AML-193 (cell line): ENCODE measurements at places on chromosomes 5 and 9.

GRCh38 chr9:94950579-94951323 is 224.3 kb downstream of the AOPEP start:
- no peak for DNase-seq

- no peak for DNase-seq
Measured at GRCh38 chr5:72408603-72409002, 88.4 kb downstream of the PTCD2 start.

DNA sequence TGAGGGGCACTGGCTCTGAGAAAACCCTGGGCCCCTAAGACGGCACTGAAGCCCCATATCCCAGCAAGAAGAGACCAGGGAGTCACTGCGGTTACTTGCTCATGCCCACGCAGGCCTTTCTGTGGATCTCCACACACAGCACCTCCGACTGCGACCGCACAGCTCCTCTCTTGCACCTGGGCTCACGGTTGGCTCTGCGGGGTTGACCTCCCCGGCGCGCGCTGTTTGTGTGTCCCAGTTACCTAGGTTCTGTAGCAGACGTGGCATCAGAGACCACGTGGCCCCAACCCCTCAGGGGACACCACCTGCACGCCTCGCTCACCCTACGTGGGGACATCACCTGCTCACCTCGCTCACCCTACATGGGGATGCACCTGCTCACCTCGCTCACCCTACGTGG is 12.7 kb downstream of the LPCAT1 start:
- DNase-seq: no peak

- no peak for DNase-seq
Measured at GRCh38 chr5:1797855-1798254, 1.8 kb downstream of the MRPL36 start.

GRCh38 chr9:15211160-15211814 is 95.7 kb downstream of the TTC39B start:
- DNase-seq: peak; percentile 61

DNA sequence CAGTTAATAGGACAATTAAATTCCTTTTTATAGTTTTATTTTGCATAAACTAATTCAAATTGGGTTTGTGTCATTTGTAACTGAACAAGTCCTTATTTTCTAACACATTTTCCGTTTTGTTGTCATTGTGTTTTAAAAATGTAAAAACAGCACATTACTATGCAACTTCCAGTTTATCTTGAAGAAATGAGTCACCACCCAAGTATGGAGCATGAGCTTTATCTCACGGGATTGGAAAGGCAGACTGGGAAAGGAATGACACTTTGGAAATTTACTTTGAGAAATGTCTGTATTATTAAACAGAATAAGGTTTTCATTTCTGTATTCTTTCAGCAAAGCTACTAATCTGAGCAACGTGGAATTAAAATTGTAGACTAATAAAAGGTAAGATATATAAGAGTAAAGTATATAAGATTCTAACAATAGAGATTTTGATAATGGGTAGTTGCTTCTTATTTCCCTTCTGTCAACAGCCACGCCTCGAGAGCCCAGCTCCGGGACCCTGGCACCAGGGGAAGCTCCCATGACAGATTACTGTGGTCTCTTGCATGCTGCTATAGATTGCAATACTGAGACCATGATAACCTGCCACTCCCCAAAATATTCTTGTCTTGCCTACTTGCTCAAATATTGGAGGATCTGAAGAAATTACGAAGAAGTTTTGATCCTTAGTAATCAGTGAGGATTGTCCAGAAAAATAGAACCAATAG is 433.1 kb downstream of the CHSY3 start:
- no peak for DNase-seq

DNA sequence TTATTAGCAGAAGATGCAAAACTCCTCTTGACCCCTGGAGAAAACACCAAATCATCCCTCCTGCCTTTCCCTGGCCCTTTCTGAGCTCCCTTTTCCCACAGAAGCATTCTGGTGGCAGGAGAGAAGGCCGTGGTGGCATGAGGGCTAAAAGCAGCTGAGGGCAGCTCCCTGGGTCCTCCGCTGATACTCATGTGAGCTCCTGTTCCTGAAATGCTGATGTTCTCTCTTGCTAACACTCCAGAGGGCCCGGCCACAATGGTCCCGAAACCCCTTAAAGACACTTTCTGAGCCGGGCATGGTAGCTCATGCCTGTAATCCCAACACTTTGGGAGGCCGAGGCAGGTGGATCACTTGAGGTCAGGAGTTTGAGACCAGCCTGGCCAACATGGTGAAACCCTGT is 183.1 kb downstream of the HSPA4 start:
- no peak for DNase-seq

- DNase-seq: no peak
Measured at GRCh38 chr5:142420561-142421227, 95.9 kb upstream of the SPRY4 start.

- DNase-seq: no peak
Measured at GRCh38 chr5:149303210-149303609, 31.6 kb downstream of the AFAP1L1 start.

DNA sequence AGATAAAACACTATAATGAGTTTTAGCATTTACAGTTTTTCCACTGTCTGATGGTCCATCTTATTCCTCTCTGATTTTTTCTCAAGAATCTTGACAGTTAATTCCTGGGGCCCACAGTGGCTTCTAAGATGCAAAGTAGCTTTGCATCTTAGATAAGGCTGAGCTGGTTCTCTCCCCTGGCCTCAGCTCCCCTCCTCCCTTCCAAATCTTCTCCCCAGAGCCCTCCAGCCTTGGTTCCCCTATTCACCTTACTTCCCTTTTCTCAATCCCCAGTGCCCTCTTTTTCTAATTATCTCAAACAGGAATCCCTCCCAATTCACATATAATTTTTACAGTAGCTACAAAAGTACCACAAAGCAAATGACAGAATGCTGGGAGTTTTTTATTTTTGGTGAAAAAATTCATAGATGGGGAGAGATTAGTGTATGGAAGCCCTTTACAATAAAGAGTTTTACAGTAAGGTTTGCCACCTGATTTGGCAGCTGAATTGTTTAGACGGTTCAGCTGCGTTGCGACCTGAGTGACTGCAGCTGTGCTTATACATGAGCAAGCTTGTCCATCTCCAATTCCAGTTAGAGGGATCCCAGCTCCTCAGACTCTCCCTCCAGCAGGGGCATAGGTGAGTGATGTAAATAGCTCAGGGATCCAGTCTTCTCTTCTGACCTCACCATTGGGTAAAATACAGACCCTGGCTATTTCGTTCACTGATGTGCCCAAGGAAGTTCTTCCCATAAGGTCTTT is 51.4 kb upstream of the CKMT2 start:
- DNase-seq: no peak

DNA sequence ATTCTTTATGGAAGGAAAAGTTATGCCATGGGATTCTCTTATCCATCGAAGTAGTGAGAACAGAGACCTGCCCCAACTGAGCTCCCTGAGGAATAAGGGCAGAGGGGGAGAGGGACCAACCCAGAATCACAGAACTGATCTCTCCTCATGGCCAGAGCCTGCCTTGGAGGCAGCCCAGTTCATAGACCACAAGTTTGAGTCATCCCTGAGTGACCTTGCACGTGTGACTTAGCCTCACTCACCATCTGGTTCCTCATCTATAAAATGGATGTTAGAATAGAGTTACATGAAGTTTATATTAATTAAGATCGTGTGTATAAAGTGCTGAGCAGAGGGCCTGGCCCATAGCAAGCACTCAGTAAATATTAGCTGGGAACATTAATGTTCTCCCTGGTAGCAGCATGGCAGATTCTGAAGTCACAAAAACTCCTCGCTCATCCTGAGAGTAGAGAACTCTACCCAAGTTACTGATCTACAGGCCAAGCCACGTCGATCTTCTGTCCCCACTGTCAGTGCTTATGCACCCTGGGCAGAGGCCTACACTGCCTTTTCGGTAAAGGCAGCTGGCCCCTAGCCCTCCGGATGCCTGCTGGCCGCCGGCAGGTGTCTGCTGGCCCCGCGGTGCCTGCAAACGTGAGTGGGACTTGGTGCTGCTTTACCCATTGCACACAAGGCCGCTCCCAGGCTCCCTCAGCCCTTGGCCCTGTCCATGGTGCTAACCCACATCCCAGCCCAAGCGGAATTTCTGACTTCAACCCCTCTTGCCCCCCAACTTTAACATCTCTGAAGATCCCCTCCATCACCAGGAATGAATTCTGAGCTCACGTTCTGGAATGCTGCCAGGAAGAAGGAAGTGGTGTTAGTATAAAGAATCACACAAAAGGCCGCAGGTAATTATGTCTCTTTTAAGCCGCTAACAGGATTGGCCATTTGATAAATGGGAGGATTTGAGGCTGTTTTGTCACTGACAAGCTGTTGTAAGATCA is 61.1 kb upstream of the ARAP3 start:
- DNase-seq: no peak

DNA sequence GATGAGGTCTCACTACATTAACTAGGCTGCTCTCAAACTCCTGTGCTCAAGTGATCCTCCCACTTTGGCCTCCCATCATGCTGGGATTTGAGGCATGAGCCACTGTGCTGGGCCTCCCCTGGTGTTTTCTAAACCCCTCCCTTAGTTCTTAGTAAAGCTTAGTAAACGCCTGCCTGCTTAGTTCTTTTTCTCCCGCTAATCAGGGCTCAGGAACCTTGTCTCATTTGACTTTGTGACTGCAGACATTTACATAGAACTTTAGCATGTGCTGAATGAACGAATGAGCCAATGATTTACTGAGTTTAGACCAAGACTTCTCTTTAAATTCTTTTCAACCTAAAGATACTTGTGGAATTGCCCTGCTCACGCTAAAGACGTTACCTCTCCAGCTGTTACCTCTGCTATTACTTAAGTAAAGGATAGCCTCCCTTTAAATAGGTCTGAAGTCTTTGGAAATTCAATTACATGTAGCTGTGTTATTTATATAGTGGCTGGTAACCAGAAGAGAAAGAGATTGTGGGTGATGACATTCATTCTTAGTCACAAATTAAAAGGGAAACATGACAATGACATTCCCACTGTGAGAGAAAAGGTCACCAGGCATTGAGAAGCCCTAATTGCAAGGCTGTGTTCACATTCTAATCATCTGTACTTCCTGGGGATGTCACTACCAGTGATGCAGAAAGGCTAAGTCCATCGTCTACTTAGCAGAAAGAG is 18.6 kb upstream of the SUSD1 start:
- no peak for DNase-seq

- DNase-seq: no peak
Measured at GRCh38 chr5:149488645-149489306, 62.5 kb downstream of the CSNK1A1 start.

- DNase-seq: no peak
Measured at GRCh38 chr9:89943309-89943708, 338.5 kb downstream of the GADD45G start.

DNA sequence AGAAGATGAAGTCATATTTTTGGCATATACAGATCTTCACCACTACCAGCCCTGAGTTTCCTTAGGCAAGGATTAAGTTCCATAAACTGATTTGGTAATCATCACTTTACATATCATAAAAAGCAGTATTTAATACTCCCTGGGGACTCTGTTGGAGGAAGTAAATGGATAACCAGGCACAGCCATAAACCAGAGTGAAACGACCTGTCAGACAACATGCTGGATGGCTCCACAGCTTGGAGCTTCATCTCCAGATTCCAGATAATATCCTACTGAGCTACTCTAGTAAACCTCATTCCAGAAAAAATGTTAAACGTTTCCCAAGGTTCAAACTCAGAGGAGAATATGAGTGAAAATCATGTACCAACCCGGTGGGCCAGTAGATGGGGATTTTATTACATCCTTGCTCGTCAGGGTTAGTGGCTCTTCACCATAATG is 109.2 kb downstream of the BASP1 start:
- no peak for DNase-seq

DNA sequence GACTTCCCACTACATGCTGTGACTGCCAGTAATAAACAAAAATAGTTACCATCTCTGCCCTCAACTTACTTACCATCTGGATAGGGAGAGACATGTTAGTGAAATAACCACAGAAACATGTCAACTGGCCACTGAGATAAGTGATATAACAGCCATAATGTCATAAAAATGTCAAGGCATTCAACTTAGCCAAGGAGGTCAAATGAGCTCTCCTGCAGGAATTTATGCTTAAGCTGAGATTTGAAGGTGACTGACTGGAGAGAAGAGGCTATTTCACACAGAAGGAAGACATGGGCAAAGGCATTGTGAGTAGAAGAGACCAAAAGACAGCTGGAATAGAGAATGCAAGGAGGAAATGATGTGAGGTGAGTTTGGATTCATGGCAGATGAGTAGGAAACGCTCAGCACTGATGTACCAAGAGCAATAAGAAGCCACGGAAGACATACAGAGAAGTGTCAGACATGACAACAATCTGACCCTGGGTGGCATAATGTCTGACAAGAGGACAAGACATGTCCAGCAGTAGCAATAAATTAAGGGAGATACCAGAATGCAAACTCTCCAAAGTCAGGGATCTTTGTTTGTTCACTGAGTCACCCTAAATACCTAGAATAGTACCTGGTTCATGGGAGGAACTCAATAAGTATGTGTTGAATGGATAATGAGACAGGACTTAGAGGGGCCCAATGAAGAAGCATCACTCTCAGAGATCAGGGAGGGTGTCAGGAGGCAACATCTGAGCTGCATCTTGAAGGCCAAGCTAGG is 318.8 kb downstream of the ACTL7B start:
- DNase-seq: no peak

GRCh38 chr9:12923468-12924009 is 148.7 kb downstream of the LURAP1L start:
- no peak for DNase-seq

DNA sequence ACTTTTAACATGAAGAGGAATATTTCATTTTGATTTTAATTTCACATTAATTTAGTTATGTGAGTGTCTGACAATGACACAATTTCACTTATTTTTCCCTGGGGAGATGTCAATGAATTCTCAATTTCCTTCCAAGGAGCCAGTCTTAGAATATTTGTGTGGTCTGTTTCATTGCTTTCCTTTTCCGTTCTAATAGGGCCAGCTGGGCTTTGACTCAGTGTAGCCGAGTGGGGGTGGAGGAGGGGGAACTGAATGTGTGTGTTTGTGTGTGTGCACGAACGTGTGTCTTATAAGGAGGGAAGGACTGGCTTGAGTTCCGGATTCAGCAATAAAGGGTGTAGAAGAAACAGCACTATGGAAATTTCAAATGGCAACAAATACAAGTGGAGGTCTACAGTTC is 100.0 kb downstream of the BASP1 start:
- DNase-seq: no peak

DNA sequence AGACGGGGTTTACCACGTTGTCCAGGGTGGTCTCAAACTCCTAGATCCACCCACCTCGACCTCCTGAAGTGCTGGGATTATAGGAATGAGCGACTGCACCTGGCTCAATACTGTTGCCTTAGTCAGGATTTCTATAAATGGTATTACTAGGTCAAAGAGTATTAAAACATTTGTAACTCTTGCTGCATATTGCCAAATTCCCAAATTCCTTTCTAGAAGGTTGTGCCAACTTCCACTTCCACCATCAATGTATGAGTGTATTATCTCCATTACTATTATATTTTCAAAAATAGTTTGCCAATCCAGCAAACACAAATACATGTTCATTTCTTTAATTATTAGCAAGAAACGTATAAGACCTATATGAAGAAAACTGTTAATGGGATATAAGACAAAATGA is 10.6 kb downstream of the PTGR1 start:
- no peak for DNase-seq
